ENCODE measurements at places on chromosomes 16 and 17.

- DNase-seq, result no peak
Observed at GRCh38 chr16:50303041-50303604, 36.8 kb downstream of the ADCY7 start.

DNA sequence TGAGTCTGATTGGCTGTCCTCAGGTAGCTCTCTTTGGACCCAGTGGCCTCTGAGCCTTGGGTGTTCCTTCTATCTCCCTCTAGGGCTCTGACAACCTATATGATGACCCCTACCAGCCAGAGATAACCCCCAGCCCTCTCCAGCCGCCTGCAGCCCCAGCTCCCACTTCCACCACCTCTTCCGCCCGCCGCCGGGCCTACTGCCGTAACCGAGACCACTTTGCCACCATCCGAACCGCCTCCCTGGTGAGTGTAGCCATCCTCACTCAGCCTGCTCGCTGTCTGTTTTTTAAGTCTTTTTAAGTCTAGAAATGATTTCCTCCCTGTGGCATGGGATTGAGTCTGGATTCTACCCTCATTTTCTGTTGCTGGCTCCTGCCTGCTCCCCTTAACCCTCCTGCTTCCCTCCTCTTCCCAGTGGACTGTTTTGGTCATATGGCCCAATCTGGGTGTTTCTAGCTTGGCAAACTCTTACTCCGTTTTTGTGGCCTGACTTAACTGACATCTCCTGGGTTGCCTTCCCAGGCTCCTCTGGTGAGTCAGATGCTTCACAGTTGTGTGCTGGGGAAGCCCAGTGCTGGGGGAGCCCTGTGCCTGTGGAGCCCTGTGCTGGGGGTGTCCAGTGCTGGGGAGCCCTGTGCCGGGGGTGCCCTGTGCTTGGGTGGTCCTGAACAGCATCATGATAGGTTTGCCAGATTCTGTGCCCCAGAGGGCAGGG is 9.9 kb downstream of the TAOK2 start:
- DNase-seq, result no peak

GRCh38 chr17:27368151-27368795 is 74.4 kb downstream of the WSB1 start:
- no peak for DNase-seq

- no peak for DNase-seq
Observed at GRCh38 chr16:58582971-58583765, 46.5 kb downstream of the CNOT1 start.

DNA sequence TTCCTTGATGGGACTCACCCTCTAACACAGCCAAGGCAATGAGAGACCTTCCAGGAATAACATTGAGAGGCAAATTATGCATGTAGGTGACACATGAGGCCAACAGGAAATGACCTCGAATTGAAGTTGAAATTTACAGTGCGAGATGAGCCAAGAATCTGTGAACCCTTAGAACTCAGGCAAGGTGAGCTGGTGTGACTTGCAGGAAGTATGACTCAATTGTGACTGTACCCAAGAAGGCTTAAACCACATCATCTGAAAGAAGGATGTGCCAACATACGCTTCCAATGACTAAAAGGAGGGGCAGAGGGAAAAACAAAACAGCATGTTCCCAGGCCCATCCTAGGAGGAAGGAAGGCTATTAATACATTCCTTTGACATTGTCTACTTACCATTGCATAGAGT is 44.8 kb downstream of the PITPNC1 start:
- DNase-seq, result peak; percentile 69

DNA sequence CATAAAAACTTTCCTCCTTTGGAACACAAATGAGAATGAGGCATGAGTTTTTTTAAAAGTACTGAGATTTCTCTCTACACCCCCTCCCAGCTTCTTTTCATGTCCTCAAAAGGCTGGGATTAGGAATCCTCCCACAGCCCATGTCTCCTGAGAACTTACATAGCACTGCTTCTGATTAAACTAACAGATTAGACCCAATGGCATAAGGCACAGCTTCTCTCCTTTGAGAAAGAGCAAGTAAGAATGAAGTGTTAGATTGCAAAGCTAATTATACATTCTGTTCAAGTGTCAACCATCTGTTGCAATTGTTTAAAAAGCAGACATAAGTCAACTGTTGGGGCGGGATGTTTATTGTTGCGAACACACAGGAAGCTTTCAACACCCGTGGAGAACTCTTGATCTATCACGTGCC is 715.1 kb downstream of the CDH11 start:
- DNase-seq, result no peak

DNA sequence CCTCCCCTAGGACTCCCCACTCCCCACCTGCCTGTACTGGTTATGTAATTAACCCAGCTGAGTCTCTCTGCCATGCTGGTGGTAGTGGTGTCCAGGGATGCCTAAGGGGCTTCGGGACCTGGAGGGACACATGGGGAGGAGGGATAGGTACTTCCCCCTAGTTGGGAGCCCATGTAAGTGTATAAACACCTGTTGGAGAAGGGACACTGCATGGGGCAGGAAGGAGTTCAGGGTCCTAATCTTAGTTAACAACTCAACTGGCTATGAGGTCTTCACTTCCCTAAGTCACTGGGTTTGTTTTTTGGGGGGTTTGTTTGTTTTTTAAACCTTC is 1.3 kb downstream of the RASL10B start:
- no peak for DNase-seq

GRCh38 chr17:10033959-10034358 is 128.9 kb upstream of the RCVRN start:
- DNase-seq, result no peak

Data from activated CD4-positive, alpha-beta T cell treated with anti-CD3 and anti-CD28 coated beads for 4 hours (primary cell).